Glutamatergic neuron (in vitro differentiated cells): ENCODE measurements at places on chromosomes 3 and 15. TPM values are rescaled to one million over a fixed set of nuclear protein-coding genes. Genes with fewer than 3 reads are reported as not detected.

Gene CILP
- total RNA-seq: 0.12 TPM

Gene TRPM1
- not detected for total RNA-seq

Gene GOLGA8M
- not detected for total RNA-seq

Gene MEGF11
- 2.6 TPM for total RNA-seq

Gene NTRK3
- total RNA-seq: 9.5 TPM

Gene CFAP161
- total RNA-seq: 0.39 TPM

Gene MEIS2
- total RNA-seq: 6.0 TPM

Gene MOBP
- not detected for total RNA-seq

Gene GRAMD2A
- total RNA-seq: not detected

Gene LRRC49
- 28.6 TPM for total RNA-seq

Gene SERPINI2
- total RNA-seq: not detected

Gene OXTR
- 4.0 TPM for total RNA-seq

Gene DYNLT2B
- total RNA-seq: 14.8 TPM

Gene COL6A6
- total RNA-seq: 0.25 TPM

Gene ABCF3
- total RNA-seq: 87.9 TPM

Gene RTP1
- total RNA-seq: not detected

Gene RNU5B-1
- not detected for total RNA-seq

Gene CPN2
- not detected for total RNA-seq

Gene CORO2B
- total RNA-seq: 16.3 TPM

Gene CPLX3
- total RNA-seq: 0.32 TPM

Gene DUOX2
- not detected for total RNA-seq

Gene SH2D7
- not detected for total RNA-seq

Gene TMEM266
- 1.3 TPM for total RNA-seq

Gene STARD9
- total RNA-seq: 45.1 TPM
